ENCODE measurements at places on chromosomes 11 and 22.

DNA sequence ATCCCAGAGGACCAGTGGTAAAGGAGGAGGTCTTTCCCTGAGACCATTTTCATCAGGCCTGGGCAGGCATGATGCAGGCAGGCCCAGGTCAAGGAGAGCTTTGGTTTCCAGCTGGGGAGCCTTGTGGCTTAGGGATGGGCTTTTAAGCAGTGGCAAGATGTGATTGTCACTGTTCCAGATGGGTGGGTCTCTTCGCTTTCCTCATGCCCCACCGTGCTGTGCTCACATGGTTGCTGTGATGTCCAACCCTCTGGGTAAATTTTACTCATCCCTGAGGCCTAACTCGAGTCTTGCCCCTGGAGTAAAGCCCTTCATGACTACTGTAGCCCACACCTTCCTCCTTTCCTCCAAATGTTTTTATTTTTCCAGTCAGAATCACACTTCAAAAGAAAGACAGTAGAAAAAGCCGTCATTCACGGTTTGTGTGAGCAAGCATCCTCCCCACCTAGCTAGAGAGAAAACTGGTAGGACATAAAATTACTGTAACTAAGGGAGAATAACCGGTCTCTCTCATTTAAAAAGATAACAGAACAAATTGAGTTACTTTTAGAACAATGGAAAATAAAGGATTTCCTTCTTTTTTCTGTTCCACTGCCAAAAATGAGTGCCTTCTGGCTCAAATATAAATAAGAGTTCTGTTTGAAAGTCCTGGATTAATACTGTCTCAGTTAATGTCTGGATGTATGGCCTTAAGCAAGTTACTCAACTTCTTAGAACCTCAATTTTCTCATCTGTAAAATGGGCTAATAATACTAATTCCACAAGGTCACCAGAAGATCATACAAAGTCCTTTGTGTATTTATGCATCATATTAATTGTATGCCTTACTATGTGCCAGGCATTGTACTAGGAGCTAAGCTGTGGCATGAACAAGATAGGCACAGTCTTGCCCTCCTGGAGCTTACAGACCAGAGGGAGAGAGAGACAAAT is 84.9 kb downstream of the ME3 start:
- no peak for DNase-seq

DNA sequence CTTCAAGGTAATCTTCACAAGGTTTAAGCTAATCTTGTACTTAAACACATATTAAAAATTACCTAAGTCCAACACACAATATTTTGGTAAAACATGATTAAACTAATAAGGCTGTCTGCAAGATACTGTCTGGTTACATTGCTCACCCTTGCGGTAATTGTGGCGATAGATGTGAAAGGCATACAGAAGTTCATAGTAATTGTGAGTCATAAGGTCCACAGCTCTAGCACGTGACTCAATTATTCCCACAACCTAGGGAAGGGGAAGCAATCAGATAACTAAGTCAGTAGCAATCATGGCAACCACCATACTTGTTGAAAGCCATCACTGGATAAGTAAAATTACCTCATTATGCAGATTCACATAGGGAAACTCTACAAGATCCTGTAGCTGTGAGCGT is 30.5 kb upstream of the FNBP4 start:
- DNase-seq: no peak

- no peak for DNase-seq
These were observed 470 bp downstream of the C11orf98 start for GRCh38 chr11:62664405-62665074.

DNA sequence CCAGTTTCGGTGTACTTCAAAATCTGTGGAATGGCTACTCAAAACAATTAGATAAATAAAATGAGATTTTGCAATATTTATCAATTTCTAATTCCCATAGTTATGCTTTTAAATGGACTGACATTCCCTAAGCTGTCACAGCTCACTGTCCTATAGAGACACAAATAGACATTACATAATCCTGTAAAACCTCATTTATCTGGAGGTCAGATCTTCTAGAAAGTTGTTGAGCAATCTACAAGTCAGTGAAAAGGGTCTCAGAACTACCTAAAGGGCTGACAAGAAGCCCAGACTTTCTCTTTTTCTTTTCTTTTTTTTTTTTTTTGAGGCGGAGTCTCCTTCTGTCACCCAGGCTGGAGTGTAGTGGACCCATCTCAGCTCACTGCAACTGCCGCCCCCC is 12.0 kb downstream of the ALG8 start:
- no peak for DNase-seq

- DNase-seq: no peak
These were observed 16.2 kb downstream of the MICAL3 start for GRCh38 chr22:18008136-18008535.

DNA sequence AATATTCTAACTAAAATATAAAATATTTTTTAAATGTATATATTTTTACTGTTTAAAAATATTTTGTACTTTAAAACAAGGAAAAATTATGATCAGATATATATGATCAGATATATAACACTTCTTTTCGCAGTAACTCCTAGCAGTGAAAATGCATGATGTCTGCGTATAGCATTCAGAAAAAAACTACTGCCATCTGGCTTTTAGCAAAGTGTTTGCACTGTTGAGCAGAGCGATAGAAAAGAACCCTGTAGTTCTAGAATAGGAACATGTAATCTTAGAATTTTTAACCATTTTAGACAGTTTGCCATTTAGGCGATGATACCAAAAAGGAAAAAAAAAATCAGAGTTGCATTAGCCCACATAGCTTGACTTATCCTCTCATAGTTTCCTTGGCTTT is 370.4 kb upstream of the ANO3 start:
- no peak for DNase-seq

- no peak for DNase-seq
These were observed 16.0 kb downstream of the SLC43A1 start for GRCh38 chr11:57499413-57499982.

DNA sequence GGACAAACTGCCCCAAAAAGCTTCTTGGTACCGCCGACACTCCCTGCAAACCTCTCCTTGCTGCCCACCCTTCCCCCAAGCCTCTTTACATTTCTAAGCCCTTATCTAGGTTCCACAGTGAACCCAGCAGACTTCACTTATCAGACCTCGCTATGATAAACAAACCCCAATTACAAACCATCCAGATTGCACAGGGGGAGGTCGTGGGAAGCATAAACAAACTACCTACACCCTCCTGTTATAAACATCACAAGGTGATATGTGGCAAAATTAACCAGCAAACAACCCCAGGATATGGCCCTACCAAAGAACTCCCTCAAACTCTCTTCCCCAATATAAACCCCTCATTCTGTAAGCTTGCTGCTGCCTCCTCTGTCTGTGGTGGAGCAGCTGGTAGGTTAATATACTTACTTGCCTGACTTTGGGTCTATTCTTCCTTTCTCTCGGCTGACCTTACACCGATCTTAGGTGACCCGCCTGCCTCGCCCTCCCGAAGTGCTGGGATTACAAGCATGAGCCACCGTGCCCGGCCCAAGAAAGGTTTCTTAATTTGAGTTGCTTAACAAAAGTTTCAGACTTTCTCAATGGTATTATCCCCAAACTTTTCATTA is 66.0 kb upstream of the TENM4 start:
- no peak for DNase-seq

DNA sequence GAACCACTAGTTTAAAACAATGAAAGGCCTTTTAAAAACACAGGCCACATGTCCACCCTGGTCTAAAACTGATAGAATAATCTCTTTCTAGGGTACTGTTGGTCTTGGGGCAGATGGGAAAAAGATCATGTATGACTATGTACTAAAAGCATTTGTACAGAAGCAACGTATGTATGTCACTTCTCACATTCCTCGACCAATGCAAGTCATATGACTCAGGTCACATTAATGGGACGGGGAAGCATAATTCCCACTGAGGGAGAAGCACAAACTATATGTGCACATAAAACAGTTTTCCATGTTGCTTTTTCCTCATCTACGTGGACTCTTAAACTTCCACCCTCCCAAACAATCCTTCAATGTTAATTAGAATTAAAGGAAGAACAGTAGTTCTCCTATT is 32.2 kb upstream of the GAB2 start:
- no peak for DNase-seq

- DNase-seq: no peak
These were observed 86.5 kb upstream of the GALNT18 start for GRCh38 chr11:11708256-11708655.
